NCI-H1092 (cell line): ENCODE measurements at places on chromosomes 4 and X.

DNA sequence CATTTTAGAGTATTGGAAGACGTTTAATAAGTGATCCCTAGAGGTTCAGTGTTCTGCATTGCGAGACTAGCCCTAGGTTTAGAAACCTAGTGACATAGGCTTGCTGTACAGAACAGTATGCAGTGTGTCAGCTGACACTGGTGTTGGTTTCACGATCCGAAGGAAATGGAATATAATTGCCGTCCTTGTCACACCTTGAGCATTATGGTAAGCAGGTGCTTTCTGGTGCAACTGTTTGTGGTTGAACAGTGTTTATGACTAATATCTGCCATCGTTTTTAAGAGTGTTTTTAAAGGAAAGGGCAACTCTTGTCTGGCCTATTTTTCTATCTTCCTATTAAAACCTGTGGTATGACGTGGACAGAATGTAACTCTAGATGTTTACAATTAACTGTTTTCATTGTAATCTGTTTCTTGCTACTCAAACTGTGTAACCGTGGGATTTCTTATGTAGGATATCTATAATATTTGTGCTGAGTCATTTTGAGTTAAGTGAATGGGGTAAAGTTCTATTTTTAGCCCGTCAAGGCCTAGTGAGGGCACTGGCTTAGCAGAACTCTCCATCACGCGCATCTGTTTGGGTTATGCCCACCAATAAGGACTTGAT lies 53.8 kb upstream of the TBC1D14 start:
- DNase-seq, result no peak

- DNase-seq, result no peak
These were observed 164.4 kb upstream of the LNX1 start for GRCh38 chr4:53755656-53756055.

GRCh38 chrX:18455384-18455783 lies 30.0 kb downstream of the CDKL5 start:
- DNase-seq, result no peak

DNA sequence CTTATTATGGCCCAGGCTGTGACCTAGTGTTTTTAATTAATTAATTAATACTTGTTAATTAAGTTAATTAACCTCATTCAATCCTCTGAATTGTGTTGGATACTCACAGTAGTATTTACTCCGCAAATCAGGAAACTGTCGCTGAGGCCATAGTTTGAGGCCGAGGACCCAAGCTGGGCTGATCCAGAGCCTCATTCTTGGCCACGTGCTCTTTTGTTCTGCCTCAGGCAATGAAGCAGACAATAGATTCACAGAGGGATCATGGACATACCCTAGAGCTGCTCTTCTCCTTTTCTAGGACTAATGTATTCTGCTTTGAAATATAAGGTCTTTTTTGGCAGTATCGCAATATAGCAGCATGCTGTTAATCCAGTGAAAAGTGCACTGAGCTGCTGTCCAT lies 24.0 kb upstream of the SNCA start:
- no peak for DNase-seq

DNA sequence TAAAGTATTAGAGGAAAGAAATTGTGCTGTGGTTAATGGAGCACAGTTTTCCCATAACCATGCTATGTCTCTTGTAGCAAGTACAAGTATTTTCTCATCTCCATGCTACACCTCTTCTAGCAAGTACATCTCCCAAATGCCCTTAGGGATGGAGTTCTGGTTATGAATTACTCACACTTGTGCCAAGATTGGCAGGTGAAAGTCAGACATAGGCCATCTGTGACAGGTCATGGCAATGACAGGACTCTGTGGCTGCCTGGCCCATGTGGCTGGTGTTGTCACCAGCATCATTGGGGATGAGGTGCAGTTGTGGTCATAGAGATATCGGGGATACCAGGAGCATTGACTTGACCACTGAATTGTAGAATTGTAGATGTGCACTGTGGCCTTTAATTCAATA lies 310.2 kb downstream of the FAT4 start:
- no peak for DNase-seq

DNA sequence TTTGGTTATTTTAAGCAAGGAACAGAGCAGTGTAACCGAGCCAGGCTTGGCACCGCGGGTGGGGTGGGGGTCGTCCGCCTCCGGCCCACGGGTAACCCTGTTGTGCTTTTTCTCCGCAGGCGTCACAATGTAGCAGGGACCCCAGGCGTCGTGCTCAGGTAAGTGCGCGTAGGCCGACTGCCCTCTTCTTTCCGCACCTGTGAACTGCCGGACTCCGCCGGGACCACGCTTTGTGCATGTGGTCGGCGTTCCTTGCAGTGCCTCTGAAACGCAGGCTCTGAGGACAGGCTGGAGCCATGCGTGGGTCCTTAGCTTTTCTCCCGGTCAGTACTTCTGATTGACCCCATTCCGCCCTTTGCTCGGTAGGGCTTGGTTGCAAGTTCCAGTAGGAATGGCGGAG lies 24.9 kb downstream of the PCGF3 start:
- no peak for DNase-seq

GRCh38 chr4:48015216-48015615 lies 1.3 kb downstream of the CNGA1 start:
- no peak for DNase-seq

DNA sequence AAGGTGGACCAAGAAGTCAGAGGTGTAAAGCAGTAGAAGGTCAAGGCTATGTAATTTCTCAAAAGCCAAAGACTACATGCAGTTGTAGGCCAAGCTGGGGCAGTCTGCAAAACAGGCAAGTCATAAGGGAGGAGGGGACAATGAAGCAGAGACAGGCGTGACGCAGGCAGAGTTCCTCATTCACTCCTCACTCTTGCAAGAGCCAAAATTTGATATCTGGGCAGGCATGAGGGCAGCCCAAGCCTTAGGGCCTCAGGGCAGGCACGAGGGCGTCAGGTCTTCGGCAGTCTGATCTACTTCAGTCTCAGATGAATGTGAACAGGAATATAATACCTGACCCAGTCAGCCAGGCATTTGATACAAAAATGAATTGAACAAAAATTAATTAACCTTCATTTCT lies 86.4 kb upstream of the AGA start:
- DNase-seq, result no peak

DNA sequence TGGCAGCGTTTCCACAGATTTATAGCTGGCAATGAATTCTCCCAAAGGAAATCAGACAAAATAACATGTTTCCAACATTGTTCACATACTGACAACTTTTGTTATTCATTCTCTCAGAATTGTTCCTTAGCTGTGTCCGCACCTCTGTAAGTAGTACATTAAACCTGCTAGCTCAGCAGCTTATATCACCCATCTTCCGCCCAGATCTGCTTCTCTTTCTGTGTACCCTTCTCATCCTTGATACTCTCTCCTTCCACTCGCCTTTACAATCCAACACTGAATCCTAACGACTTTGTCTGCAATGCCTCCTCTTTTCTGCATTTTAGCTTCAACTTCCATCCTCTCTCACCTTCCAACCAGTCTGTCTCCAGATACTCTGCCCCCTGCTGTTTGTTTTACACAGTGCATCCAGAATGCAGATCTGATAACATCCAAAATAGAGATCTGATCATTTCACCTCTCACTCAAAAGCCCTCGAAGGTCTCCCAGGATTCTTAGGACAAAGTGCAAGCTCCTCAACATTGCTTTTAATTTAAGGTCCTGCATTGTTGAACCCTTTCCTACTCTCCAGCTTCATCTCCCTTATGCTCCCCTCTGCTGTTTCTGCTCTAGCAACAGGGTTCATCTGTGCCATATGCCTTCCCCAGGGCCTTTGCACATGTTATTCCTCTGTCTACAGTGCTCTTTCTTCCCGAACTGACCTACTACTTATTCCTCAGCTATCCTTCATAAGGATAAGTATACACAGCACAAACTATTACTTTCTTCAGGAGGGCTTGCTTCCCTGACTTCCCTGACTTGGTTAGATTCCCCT lies 67.3 kb upstream of the VBP1 start:
- no peak for DNase-seq

- DNase-seq, result no peak
These were observed 75.3 kb downstream of the ENPP6 start for GRCh38 chr4:184142121-184143000.

DNA sequence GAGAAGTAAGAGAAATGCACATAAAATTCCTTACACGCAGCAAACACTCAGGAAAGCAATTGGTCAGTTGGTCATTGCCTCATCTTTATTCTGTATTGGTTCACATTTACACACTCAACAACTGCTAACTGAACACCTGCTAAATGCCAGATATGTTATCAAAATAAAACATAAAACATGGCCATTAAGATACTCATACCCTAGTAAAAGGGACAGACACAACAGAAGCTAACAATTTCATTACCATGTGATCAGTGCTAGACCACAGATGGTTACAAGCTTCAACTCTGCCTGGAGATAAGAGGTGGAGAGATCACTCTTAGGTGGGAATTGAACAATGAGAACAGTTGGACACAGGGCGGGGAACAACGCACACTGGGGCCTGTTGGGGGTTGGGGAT lies 26.2 kb downstream of the TEC start:
- DNase-seq, result no peak

DNA sequence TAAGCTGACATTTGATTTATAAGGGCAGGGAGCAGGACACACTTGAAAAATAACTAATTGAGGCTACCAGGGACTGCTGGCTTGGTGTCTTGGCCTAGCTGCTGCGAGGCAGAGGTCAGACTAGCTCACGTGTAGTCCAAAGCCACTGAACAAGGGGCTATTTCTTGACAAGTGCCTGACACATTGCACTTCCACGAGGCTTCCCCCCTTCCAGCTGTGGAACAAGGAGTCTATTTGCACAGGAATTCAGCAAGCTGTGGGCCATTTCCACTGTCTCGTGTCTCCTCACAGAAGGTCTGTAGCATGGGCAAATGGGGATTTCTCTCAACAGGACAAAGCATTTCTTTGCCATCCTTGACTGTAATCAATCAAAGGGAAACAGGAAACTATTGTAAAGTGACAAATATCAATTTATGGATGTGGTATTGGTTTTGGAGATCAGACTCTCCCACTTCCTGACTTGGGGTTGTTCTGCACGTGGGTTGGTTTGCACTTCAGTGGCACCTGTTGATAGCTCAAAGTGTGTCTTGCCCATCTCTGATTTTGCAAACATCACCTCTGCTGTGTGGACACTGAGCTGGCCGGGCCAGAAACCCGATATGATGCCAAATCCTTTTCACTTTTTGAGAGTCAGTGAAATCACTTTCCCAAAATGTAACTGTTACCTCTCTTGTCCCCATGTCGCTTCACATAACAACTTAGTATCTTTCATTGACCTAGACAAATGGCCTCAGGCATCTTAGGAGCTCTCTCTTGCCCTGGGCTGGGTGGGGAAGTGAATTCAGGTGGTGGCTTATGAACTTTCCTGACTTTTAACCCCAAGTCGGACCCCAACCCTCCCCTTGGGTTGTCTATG lies 107.4 kb upstream of the MAMLD1 start:
- no peak for DNase-seq

- no peak for DNase-seq
These were observed 46.0 kb downstream of the ZNF185 start for GRCh38 chrX:152943826-152944225.

DNA sequence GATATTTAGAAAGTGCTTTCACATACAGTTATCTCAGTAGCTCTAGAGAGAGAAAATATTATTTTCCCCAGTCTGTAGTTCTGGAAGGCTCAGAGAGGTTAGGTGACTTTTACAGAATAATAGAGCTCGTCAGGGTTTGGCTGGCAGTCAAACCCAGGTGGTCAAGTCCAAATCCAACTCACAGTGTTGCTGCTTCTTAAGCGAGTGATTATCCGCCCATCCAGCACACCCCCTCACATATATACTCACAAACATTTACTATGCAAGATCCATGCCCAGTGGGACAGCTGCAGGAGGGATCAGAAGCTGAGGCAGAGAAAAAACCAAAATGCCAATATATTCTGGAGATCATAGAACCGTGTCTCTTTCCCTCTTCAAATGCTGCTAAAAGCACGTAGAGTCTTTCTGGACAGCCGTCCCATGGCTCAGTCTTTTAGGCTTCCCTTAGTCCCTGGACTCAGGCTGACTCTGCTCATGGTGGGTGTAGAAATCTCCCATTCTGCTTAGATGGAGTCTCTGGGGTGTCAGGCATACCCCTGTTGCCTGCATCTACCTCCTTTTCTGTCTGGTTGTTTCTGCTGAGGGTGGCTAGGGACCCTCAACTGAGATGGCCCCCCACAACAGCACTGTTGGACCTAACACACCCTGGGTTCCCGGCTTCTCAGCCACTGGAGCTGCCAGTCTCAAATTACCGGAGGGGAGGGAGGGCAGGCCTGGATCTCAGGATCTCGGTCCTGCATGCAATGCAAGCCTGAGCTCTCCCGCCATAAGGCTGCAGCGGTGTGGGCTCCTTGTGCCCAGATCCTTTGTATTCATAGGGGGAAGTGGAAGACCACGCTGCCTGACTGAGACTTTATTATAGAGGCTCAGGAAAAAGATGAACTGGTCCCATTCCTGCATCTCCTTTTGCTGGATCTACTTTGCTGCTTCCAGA lies at the start of gene CHRNA9:
Gene CHRNA9, plus strand, starts transcription at position 743 of the 934 bp plus-strand sequence. Its CDS starts 135 bp downstream, at position 878.
- no peak for DNase-seq

- no peak for DNase-seq
These were observed 3.9 kb upstream of the PRSS12 start for GRCh38 chr4:118356731-118357130.

GRCh38 chrX:111098874-111099273 lies 2.9 kb downstream of the PAK3 start:
- peak; percentile 24 for DNase-seq

- no peak for DNase-seq
These were observed 15.8 kb downstream of the ART3 start for GRCh38 chr4:76090241-76090691.
